ENCODE measurements at places on chromosomes 3 and 15.

DNA sequence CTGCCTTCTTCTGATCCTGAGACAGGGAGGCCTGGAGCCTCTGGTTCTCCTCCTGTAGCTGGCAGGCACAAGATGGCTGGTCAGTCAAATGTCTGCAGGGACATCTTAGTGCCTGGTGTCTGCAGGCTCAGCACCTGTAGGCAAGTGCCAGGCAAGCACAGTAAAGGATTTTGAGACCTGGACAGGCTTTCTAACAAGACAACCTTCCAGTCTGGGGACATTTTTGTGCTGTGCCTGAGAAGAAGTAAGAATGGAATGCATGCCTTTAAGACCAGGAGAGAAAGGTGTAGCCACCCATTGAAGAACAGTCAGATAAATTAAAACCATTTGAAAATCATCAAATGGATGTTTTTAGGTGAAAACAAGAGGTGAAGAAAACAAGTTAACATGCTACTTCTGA is 31.2 kb downstream of the DZIP1L start:
- DNase-seq, result no peak

DNA sequence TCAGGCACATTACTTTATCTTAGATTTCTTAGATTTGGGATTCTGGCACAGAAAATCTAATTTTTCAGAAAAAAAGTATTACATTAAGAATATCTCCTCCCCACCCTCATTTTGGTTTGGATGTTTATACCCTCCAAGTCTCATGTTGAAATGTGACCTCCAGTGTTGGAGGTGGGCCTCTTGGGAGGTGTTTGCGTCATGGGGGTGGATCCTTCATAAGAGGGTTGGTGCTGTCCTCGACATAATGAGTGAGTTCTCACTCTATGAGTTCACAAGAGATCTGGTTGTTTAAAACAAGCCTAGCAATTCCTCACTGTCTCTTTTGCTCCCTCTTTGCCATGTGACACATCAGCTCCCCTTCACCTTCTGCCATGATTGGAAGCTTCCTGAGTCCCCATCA is 45.6 kb upstream of the WWTR1 start:
- DNase-seq, result no peak

DNA sequence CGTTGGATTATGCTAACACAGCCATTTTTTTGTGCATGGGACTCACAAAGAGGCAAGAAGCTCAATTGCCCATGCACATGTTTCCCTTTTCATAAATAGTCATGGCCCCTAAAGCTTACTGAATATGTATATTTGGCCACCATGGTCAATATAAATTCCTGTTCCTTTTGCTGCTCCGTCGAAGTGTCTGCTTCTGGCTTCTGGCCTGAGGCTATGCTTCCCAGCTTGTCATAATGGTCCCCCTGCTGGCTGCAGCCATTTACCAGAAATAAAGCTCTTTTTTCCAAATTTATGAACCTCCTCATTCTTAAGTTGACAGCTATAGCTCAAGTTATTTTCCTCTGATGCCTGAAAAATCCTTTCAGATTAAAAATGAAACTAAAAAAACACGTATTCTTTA is 602.1 kb downstream of the VGLL3 start:
- no peak for DNase-seq

- no peak for DNase-seq
Measured at GRCh38 chr3:20096135-20096685, 56.0 kb downstream of the KAT2B start.

- no peak for DNase-seq
Measured at GRCh38 chr3:188322135-188322887, 168.4 kb downstream of the LPP start.

GRCh38 chr3:170049146-170050000 is 11.6 kb downstream of the GPR160 start:
- no peak for DNase-seq

GRCh38 chr15:99053380-99054024 is 45.9 kb upstream of the PGPEP1L start:
- DNase-seq, result no peak

- no peak for DNase-seq
Measured at GRCh38 chr3:15623535-15624440, 22.2 kb downstream of the BTD start.

DNA sequence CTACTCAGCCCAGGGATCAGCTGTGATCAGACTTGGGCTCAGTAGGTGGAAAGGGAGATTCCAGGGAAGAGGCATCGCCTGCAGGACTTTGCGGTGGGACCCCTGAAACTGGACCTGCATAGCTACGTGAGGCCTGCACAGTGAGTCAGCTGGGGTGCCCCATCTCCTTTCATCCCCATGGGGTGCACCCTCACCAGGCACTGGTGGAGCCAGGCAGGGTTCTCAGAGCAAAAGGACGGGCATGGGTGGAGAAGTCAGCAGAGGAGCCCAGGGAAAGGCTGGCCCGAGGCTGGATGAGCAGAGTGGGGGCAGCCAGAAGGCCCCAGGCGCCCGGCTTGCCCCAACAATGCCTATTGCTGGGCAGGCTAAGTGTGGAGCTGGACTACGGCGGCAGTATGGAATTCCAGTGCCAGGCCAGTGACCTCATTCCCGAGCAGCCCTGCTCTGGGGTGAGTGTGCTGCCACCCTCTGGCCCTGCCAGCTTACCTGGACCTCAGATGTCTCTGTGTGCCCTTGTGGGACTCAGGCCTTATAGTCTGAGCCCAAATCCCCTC is 19.7 kb downstream of the ACAA1 start:
- DNase-seq, result peak; percentile 42

Measured in cerebellar cortex (tissue), 1 donor.